ENCODE measurements at places on chromosomes 3 and 15. TPM values are rescaled to one million over a fixed set of nuclear protein-coding genes. Genes with fewer than 3 reads are reported as not detected.

Gene GPR176
- polyA plus RNA-seq: 8.1 TPM

Gene KCTD6
- polyA plus RNA-seq: 8.5 TPM

Gene NR1I2
- not detected for polyA plus RNA-seq

Gene AP3B2
- polyA plus RNA-seq: 0.46 TPM

Gene KBTBD12
- polyA plus RNA-seq: not detected

Gene SPESP1
- not detected for polyA plus RNA-seq

Gene TM4SF18
- polyA plus RNA-seq: 51.3 TPM

Gene SLC2A2
- polyA plus RNA-seq: not detected

Gene KCNH8
- polyA plus RNA-seq: not detected

- DNase-seq: no peak
Observed at GRCh38 chr15:40550341-40551037, 14.4 kb downstream of the CCDC32 start.

- no peak for DNase-seq
Observed at GRCh38 chr15:48569591-48570302, 75.8 kb downstream of the FBN1 start.

- no peak for DNase-seq
Observed at GRCh38 chr3:46700772-46701171, 420 bp upstream of the TMIE start.

GRCh38 chr3:51099794-51100535 lies 285.1 kb upstream of the MANF start:
- peak; percentile 22 for DNase-seq

DNA sequence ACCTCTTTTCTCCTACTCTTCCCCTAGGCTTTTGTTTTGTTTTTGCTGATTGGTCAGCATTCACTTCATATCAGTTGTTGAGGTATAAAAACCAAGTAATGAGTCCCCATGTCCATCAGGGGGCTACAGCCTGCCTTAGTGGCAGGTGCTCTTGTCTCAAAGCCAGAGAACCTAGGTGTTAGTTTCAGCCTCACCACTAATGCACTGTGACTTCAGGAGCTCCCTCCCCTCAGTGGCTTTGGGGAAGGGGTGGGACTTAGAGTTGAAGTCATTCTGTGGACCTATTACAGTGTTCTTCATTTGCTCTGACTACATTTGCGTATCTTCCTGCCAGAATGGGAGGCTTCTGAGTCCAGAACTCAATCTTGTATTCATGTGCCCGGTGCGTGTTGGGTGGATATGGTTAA lies 41.6 kb downstream of the NR2C2 start:
- peak; percentile 19 for DNase-seq

DNA sequence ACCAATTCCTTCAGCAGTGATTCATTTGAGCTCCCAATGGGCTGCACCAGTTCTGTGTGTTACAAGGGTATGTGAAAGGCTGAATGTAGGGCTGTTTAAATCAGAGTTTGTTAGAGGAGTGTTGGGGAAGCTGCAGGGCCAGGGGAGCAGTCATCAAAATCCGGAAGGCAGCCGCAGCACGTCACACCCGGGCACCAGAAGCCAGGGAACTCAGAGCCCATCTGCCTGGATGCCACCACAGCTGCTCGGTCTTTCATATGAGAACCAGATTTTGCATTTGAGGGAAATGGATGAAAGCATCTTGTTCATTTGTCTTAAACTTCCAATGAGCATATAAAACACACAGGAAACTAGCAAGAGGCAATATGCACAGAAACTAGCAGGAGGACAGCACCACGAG lies 24.2 kb upstream of the NEO1 start:
- no peak for DNase-seq

DNA sequence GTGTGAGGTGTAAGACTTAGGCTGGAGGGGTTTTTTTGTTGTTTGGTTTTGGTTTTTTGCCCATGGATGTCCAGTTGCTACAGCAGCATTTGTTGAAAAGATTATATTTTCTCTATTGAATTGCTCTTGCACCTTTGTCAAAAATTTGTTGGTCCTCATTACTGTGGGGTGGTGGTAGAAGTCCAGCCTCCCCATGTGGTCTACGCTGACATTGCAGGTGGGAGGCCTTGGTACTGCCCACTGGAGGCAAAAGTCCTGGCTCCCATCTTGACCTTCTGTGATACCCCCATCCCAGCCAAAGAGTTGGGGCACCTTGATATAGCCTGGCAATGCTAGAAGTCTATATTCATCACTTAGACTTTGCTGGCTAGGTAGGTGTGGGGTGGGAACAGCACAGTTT lies 5.4 kb upstream of the RAB6B start:
- DNase-seq: no peak

GRCh38 chr3:87987952-87988351 lies 70.9 kb downstream of the CGGBP1 start:
- DNase-seq: no peak

GRCh38 chr3:13457593-13457992 lies 22.5 kb upstream of the HDAC11 start:
- DNase-seq: no peak

GRCh38 chr15:71627604-71628003 lies 182.8 kb upstream of the NR2E3 start:
- DNase-seq: no peak

- DNase-seq: no peak
Observed at GRCh38 chr15:99508852-99509251, 56.9 kb upstream of the MEF2A start.

- DNase-seq: no peak
Observed at GRCh38 chr3:15324379-15324808, 8.0 kb downstream of the SH3BP5 start.

- DNase-seq: no peak
Observed at GRCh38 chr15:101426761-101427333, 62.7 kb downstream of the PCSK6 start.

GRCh38 chr15:85615930-85616329 lies 178.8 kb downstream of the KLHL25 start:
- peak; percentile 42 for DNase-seq

DNA sequence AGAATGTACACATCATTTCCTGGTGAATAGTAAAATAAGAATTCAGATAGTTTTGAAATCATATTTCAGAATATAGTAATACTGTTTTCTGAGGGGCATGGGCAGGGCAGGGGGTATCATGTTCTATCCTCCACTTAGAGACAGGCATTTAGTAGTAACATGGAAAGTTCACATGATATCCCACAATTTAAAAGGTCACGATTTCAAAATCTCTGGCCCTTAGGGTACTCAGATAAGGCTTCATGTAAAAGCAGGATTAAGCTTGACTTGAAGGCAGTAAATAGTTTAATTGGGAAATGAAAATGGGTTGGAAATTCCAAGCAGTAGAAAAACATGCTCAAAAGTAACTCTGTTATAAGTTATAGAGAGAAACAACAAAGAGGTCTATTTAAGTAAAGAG lies 353.2 kb upstream of the AGTR1 start:
- DNase-seq: no peak

- DNase-seq: no peak
Observed at GRCh38 chr3:36942638-36943248, 2.1 kb downstream of the TRANK1 start.

DNA sequence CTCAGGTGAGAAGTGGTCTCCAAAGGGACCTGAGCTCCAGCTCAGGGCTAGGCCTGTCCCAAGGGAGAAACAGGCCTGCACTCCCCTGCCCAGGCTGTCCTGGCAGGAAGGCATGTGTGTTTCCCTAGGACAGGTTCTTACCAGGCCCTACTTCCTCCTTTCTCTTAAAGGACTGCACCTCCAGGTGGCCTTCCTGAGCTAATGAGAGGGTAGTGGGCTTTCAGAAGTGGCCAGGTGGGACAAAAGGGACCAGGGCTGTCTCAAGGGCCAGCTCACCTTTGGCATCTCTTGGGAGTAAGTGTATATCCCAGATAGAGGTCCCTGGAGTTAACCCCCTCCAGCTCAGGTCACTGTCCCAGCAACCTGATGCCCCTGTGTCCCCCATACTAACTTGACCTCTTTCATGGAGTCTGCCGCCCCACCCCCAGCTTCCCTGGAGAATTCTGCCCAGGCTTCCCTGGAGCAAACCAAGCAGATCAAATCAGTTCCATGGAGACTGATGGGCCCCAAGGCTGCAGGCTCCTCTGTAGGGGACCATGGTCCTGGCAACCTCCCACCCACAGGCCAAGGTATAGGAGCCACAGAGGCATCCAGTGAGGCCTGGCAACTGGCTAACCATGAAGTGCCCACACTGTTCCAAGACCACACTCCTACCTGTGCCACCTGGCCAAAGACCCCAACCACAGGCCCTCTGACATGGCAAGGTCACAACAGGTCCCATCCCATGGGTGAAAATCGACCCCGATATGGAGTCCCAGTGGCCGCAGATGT lies 67.6 kb downstream of the ZNF445 start:
- no peak for DNase-seq

GRCh38 chr15:101063891-101064794 lies 145.0 kb downstream of the LRRK1 start:
- DNase-seq: no peak

GRCh38 chr3:183827809-183828537 lies 2.6 kb upstream of the MAP6D1 start:
- DNase-seq: no peak

- no peak for DNase-seq
Observed at GRCh38 chr3:49880581-49881315, 11.0 kb upstream of the CAMKV start.

DNA sequence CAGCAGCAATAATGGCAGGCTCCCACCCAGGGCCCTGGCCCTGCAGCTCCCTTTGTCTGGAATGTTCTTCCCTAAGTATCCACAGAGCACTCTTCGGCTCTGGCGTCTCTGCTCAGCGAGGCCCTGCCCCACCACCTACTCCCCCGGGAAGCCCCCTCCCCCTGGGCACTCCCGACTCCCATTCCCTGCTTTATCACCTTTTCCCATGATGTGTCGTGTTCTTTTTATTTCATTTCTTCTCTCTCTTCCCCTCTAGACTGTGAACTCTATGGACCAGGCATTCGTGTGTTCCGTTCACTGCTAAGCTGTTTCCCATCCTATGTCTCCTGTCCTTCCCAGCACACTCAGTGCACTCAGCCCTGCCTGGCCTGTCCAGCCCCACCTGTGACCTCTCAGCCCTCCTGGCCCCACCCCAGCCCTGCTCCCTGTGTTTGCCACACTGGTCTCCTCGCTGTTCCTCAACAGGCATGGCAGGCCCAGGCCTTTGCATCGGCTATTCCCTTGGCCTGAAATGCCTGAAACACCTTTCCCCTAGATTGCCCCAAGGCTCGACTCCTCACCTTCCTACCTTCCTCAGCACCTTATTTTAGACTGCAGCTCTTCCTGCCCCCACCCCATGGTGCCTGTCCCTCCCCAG lies 107.4 kb downstream of the TPRA1 start:
- DNase-seq: no peak

All from A549 (cell line).